ENCODE measurements at places on chromosomes 7 and 10. TPM values are rescaled to one million over a fixed set of nuclear protein-coding genes. Genes with fewer than 3 reads are reported as not detected.

SEMA3C gene
- 28.6 TPM for total RNA-seq

TIMM23B gene
- 31.3 TPM for total RNA-seq

KCNMA1 gene
- total RNA-seq: 0.94 TPM

GRCh38 chr10:25105743-25106260 is 69.0 kb upstream of the GPR158 start:
- H3K4me3 ChIP-seq: no peak overlapping the region
- H3K27ac ChIP-seq: no peak overlapping the region
- H3K4me1 ChIP-seq: no peaks in the 10 kb centered on the region
- H3K36me3 ChIP-seq: no peaks in the 10 kb centered on the region
- H3K27me3 ChIP-seq: 0 out of 2 replicates have a peak, but pooled peaks cover 8% of the 10 kb centered on the region

GRCh38 chr10:10780746-10781145 is 236.9 kb upstream of the CELF2 start:
- no peaks in the 10 kb centered on the region for H3K27me3 ChIP-seq
- no peak for DNase-seq
- peaks cover 41% of the 10 kb centered on the region for H3K4me1 ChIP-seq

ACSM6 gene
- not detected for total RNA-seq

DNA sequence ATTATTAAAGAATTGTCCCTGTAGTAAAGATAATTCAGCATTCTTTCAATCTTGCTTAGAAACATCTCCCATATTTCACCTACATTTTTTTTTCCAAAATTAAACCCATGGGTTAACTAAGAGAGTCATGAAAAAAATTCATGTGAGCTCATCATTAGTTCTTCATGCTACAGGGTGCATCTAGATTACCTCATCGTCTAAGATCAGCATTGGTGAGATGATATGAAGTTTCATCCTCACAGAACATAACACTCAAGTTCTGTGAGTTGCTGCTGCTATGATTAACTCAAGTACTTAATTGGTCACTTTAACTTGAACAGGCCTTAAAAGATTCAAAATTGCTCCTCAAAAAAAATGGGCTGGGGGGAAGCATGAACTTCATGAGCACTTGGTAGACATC is 50.0 kb downstream of the RAB11FIP2 start:
- DNase-seq: no peak
- H3K4me3 ChIP-seq: no peak overlapping the region
- no peak overlapping the region for H3K27ac ChIP-seq
- no peaks in the 10 kb centered on the region for H3K36me3 ChIP-seq

DNA sequence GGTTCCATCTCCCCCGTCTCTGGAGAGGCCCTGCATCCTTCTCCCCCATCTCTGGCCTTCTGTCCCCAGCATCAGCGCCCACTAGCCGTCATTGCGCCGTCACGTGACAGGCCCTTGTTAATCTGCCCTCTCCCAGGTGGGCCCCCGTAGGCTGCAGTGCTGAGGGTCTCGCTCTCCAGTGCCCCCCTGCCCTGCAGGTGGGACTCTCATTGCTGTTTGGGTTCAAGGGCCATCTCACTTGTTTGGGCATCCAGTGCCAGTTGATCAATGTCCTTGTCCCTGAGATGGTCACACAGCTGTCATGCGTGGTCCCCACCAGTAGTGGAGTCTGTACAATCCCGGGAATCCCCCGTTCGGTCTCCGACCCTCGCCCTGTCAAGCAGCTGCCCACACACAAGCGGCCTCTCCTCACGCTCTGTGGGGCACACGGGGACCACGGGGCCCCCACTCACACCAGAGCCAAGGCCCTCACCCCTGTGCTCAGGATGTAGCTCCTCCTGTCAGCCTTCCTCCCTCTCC is 114.0 kb downstream of the INPP5A start:
- H3K36me3 ChIP-seq: peaks cover 17% of the 10 kb centered on the region
- H3K27me3 ChIP-seq: 0 out of 2 replicates have a peak, but pooled peaks cover 3% of the 10 kb centered on the region
- H3K27ac ChIP-seq: no peak overlapping the region
- DNase-seq: no peak
- peaks cover 8% of the 10 kb centered on the region for H3K4me1 ChIP-seq
- no peak overlapping the region for H3K4me3 ChIP-seq

ELFN1 gene
- not detected for total RNA-seq

DNA sequence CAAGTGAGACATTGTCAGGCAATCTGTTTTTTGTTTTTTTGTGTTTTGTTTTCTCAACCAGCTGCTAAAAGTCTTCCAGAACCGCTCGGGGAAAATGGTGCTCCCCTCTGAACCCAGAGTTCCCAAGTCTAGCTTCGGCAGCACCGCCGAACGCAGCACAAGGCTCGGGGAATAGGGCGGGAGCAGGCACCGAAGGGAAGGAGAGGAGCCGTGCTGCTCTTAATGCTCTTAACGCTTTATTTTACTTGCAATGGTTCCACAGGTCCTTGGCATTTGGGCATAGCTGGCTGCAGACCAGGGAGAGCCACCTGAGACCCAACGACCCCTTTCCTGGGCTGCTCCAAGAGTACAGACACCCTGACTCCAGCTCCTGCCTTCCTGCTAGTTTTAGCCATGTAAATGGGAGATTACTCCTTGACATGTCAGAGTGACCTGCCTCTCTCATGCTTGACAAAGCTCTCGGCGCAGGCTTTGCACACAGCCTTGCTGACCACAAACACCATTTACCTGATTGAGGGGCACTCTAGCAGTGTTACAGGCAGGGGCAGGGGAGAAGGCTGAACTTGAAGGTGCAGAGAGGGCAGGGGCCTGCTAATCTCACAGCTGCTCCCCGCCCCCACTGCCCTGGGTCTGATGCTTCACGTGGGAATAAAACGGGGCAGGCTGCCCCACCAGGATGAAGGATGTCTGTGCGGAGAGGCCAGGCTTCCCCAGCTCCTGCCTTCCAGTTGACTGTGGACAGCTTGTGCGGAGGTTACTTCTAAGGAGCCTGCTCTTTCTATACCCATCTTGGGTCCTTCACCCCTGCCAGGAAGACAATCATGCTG is 58.6 kb upstream of the EFCAB10 start:
- no peaks in the 10 kb centered on the region for H3K4me1 ChIP-seq
- DNase-seq: no peak
- H3K36me3 ChIP-seq: no peaks in the 10 kb centered on the region
- H3K27ac ChIP-seq: no peak overlapping the region

MRLN gene
- not detected for total RNA-seq

METTL27 gene
- 0.91 TPM for total RNA-seq

FAM131B gene
- 0.41 TPM for total RNA-seq

DNA sequence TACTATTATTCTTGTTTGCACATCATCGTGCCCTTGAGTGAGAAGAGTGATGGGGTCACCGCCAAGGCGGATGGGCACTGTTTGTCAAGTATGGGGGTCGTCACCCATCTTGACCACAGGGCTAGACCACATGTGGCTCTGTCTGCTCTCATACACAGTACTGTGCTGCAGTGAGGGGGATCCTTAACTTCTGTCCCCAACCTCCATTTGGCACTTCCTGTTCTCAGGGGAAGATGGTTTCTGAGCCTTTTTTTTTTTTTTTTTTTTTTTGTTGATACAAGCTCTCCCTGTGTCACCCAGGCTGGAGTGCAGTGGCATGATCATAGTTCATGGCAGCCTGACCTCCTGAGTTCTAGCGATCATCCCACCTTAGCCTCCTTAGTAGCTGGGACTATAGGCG is 13.6 kb downstream of the WBP1L start:
- peaks cover 24% of the 10 kb centered on the region for H3K4me1 ChIP-seq
- H3K4me3 ChIP-seq: no peak overlapping the region
- H3K36me3 ChIP-seq: peaks cover 7% of the 10 kb centered on the region

DNA sequence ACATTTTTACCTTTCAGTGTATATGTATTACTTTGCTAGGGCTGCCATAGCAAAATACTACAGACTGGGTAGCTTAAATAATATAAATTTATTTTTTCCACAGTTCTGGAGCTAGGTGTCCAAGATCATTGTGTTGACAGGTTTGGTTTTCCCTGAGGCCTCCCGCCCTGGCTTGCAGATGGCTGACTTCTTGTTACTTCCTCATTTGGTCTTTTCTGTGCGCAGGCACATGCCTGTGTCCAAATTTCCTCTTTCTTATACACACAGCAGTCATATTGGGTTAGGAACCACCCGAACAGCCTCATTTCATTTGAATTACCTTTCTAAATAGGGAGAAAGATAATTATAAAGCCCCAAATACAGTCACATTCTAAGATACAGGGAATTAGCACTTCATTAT is 521.6 kb upstream of the SORCS1 start:
- no peaks in the 10 kb centered on the region for H3K27me3 ChIP-seq

DNA sequence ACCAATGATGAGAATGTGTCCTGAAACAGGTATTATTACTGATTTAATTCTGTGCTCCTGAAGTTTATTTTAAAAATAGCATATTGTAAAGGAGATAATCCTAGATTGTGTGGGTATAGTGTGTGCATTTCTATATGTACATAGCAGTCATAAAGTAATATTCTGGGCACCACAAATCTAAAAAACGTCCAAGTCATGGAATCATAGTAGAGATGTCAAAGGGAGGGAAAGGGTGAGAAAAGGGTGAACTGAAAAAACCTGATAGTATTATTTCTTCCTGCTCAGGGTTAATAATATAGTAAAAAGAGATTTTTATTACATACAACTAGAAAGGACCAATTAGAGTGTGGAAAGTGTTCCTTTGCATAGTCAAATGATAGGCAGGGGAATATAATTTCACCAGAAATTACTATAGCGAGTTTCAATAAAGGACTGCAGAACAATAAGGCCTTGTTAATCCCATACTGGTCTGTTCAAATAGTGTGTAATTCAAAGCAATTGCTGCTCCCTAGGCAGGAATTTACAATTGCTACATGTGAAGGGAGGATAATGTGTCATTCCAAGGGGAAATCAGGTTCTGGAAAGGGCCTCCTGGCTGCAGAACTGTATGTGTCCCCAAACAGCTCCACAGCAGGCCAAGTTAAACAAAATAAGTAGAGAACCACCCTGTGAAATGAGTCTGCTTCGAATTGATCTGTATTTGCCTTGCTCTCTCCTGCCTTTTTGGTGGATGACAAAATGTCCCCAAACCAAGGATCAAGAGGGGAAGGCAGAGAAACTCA is 42.5 kb upstream of the KMT2E start:
- peak; percentile 21 for DNase-seq
- H3K27ac ChIP-seq: peak overlapping the region; percentile 68

GRCh38 chr7:32403463-32404229 is 86.5 kb downstream of the LSM5 start:
- no peak overlapping the region for H3K4me3 ChIP-seq
- H3K27me3 ChIP-seq: no peaks in the 10 kb centered on the region
- DNase-seq: no peak
- no peaks in the 10 kb centered on the region for H3K4me1 ChIP-seq
- H3K36me3 ChIP-seq: no peaks in the 10 kb centered on the region

GRCh38 chr7:30187513-30187912 is 52.7 kb downstream of the MTURN start:
- H3K27me3 ChIP-seq: no peaks in the 10 kb centered on the region
- H3K4me3 ChIP-seq: no peak overlapping the region
- no peak overlapping the region for H3K27ac ChIP-seq

DNA sequence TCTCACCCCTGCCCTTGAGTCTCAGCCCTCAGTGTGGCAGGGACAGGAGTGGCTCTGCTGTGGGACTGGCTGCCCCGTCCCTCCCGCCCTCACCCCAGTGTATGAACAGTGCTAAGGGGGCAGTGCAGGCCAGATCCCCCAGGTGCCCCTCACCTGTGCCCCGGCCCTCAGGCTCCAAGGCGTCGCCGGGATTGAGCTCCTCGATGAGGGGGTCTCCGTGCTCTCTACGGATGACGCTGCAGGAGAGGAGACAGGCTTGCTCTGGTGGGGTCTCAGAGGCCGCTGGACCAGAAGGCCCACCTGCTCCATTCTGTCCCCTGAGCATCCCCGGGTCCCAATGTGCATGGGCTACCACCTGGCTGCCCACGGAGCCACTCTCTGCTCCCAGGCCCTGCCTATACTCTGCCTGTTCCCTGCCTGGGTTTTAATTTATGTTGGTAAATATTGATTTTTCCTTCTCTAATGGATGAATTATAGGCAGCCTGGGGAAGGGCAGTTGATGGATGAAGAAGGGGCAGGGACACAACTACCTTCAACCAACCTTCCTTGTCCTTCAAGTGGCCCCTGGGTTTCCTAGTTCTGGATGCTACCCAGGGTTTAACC is 47.2 kb downstream of the GOLGA7B start:
- H3K36me3 ChIP-seq: no peaks in the 10 kb centered on the region
- H3K27ac ChIP-seq: no peak overlapping the region
- no peak for DNase-seq
- no peaks in the 10 kb centered on the region for H3K27me3 ChIP-seq
- H3K4me1 ChIP-seq: no peaks in the 10 kb centered on the region
- no peak overlapping the region for H3K4me3 ChIP-seq

GRCh38 chr7:43528576-43529354 is 54.1 kb upstream of the STK17A start:
- H3K36me3 ChIP-seq: no peaks in the 10 kb centered on the region
- no peaks in the 10 kb centered on the region for H3K27me3 ChIP-seq
- H3K4me3 ChIP-seq: no peak overlapping the region
- H3K27ac ChIP-seq: no peak overlapping the region

OR2A12 gene
- not detected for total RNA-seq

MYO3A gene
- total RNA-seq: not detected

DNA sequence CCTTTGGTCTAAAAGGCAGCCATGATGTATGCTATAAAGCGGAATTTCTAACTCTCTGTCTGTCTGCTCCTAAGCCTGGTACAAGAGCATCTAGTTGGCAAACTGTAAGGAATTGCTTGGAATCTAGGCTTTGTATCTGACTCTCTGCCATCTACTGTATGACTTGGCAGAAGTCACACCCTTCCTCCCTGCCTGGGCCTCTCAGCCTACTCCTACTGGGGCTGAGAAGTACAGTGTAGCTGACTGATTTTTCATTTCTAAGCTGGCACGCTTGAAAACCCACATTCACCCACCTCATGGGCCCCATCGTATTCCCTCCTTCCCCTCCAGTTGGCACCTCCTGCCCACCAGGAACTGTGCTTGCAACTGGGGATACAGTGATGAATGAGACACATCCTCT is 435.2 kb downstream of the PLXNA4 start:
- DNase-seq: no peak
- no peaks in the 10 kb centered on the region for H3K4me1 ChIP-seq
- no peak overlapping the region for H3K4me3 ChIP-seq
- no peak overlapping the region for H3K27ac ChIP-seq
- H3K27me3 ChIP-seq: no peaks in the 10 kb centered on the region

DNA sequence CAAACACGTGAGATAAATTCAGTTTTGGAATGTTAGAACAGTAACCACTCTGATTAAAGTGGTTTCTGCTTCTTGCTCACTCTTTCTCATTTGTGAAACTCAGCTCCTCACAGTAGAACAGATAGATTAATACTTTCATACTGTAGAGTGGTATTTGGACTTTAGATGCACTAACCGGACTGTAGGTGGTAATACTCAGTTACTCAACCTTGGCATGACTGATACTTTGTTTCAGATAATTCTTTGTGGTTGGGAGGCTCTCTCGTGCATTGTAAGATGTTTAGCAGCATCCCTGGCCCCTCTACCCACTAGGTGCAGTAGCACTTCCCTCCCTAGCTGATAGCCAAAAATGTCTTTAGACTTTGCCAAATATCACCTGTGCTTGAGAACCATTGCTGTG is 37.6 kb downstream of the MCU start:
- H3K4me3 ChIP-seq: no peak overlapping the region
- peaks cover 7% of the 10 kb centered on the region for H3K4me1 ChIP-seq
- DNase-seq: no peak
- no peaks in the 10 kb centered on the region for H3K27me3 ChIP-seq
- H3K36me3 ChIP-seq: no peaks in the 10 kb centered on the region
- no peak overlapping the region for H3K27ac ChIP-seq
